ENCODE measurements at places on chromosomes 6 and 20. TPM values are rescaled to one million over a fixed set of nuclear protein-coding genes. Genes with fewer than 3 reads are reported as not detected.

Gene EPB41L2
- total RNA-seq = 49.3 TPM

Gene SCRT2
- not detected for total RNA-seq

Gene C20orf202
- not detected for total RNA-seq

Gene PROKR2
- not detected for total RNA-seq

Gene TSPO2
- not detected for total RNA-seq

Gene VSX1
- total RNA-seq = not detected

Gene RNF182
- not detected for total RNA-seq

Gene SLC22A2
- total RNA-seq = not detected

DNA sequence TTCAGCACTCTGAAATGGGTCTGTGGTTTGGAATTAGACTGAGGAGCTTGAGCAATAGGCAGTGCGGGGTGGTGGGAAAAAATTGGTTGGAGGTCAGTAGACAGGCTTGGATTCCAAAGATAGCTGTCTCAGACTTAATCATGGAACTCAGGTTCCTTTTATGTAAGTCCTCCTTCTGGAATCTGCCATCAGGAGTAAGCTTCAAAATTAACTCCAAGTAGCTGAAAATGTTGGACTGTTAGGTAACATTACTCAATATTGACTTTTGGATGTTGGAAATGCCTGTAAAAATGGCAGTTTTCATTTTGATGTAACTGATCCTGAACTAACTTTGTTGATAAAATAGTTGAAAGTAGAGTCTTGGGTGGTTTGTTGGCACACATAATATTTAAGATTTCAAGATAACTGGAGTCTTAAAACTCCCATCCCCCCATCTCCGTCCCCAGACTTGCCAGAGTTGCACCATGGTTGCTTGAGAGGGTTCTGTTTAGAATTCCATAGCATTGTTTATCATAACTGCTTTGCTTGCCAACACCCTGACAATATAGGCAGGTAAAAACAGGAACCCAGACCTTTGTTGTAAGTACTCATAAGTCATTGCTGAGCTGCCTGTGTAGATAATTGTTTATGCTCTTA is 83.0 kb downstream of the PHF20 start:
- no peak for ATAC-seq

DNA sequence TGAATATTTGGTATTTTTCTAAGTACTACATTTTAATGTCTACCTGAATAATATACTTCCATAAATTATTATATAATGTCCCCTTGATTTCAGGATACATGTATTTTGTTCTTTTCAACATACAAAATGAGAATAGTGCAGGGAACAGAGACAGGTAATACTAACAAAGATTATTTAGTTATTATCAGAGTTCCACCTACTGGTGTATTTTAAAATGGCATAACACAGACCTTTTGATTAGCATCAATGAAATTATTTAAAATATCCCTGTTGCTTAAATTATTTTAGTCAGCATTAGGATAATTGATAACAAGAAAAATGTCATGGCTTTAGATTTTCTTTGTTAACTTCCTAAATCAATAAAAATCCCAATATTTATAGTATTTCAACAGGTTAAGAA is 184.0 kb downstream of the PRDM13 start:
- no peak for ATAC-seq

GRCh38 chr6:168408504-168409136 is 32.4 kb upstream of the SMOC2 start:
- no peak for ATAC-seq

- ATAC-seq = no peak
These were observed 628.0 kb downstream of the HTR1B start for GRCh38 chr6:76835293-76835692.

- no peak for ATAC-seq
These were observed 71.3 kb downstream of the CDKAL1 start for GRCh38 chr6:20605581-20605980.

- no peak for ATAC-seq
These were observed 154.9 kb upstream of the BMP2 start for GRCh38 chr20:6612606-6612923.

- ATAC-seq = no peak
These were observed 197.1 kb upstream of the PLN start for GRCh38 chr6:118350881-118351430.

- ATAC-seq = no peak
These were observed 72.9 kb downstream of the HDGFL1 start for GRCh38 chr6:22642254-22642653.

DNA sequence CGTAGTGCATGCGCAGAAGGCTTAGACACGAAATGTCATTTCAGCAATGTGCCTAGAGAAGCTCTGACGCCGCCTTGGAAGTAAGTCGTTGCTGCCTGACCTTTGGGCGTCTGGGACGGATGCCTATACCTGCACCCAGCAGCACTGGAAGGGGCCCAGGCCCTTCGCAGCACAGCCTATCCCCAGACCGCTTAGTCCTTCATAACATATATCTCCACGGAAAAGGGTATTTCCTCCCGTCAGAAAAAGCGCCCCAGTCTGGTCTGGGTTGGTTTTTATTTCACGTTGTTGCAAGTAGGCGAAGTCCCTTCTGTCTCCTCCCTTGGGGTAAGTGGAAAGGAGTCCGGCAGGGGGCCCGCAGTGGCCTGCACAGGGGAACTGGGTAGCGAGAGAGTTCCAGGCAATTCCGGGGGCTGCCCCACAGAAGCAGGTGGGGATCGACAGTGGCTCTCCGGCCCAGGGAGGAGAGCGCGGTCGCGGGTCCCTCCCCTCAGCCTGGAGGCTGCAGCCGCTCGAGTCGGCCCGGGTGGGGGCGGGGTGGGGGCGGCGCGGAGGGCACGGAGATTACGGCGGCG is 559 bp upstream of the EYA4 start:
- ATAC-seq = no peak

DNA sequence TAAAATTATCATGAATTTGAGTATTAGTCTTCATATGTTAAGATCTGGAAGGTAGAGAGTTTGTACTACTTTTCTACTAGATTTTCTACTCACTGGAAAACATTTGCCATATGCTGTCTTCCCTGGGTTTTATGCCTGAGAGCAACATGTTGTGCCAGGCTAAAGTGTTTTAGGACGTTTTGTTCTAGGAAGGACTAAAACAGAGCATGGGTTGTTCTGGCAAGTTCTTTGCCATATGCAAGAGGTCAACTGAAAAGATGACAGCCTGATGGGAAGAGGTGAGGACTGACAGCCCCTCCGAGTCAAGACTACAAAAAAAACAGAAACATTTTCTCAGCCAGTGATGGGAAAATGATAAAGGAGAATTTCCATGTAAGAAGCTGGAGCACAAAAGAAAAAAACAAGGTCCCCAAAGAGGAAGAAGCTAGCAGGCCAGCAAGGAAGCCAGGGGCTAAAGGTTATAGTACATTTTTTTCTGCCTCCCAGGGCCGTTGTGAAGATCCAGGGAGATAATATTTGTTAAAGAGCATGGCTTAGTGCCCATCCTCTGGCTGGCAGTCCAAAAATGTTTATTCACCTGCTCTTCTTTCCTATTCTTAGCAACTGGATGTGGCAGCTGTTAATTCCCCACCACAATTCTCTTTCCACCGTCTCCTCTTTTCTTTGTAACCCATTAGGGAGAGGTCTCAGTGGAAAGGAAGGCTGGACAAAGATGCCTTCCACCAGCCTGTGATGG is 7.8 kb downstream of the SCGN start:
- ATAC-seq = no peak

DNA sequence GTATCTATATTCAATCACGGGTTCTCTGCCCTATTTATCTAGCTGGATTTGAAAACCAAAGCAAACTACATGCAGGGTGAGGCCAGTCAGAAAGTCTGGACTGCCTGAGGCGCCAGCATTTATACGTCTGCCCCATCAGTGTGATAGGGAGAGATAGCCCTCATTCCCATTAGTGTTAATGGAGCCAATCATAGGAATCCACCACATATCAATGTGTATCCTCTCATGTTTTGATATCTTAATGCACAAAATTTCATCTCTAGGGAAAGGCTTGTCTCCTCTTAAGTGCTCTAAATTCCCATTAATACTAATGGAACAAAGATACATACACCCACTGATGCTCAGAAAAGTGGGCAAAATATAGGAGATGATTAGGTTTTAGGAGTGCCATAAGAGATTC is 376.2 kb downstream of the BTBD3 start:
- no peak for ATAC-seq

DNA sequence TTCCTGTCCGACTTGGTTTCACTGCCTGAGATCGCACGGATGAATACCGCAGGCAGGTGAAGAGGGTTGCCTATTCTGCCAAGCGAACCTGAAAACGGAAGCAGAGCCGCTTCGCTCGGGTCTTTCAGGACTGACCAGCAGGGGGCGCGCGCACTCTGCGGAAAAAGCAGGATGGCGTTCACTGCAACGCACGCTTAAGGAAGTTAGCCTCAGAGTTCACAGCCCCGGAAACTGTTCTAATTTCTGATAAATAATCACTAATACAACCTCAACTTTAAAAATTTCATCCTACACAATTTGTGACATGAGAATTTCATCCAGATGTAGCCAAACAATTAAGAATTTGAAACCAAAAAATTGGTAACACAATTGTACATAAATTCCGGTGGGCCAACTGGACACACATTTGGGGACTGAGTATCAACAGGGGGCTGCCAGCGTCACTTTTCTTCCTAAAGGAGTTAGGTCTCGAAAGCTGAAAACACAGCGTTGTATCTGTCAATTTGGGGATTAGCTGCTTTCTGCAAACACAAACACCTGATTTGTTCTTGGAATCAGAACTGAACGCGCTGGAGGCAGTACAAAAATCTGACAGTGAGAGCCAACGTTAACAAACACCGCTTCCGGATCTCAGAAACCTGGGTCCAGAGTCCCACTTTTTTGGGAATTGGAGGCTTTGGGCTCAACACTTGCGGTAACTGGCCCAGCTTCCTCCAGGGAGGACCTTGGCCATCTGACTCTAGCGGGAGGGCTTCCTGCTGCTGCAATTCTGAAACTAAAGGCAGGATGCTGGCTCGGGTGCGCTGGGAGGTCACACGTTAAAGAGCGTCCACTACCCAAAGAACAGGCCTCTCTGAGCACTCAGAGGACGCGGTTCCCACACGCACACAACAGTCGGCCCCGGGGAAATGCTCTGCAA is 8.8 kb downstream of the PXDC1 start:
- peak; percentile 90 for ATAC-seq

DNA sequence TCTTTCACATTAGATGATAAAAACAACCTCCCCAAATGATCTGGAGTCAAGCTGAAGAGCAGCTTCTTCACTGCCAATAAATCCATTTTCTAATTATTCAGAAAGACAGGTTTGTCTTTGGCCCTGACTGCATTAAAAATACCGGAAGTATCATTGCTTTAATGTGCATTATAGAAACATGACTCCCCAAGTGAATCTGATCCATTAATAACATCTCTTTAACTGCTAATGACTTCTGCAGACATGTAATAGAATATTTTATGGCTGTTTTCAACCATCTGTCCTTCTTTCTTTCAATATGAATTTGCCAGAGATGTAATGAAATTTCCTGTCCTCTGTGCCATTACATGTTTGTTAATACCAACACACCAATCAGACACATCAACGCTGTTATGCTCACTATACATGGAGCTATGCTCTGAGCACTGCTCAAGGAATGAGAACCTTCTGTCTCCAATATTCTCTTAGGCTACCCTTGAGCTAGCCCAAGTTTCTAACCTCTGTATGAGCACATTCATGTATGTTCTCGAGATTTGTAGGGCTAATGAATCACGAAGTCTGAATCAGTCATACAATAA is 87.8 kb downstream of the LYRM4 start:
- no peak for ATAC-seq

Data from activated T-helper 17 cell treated with anti-CD3 and anti-CD28 coated beads, Interleukin-2, amount 50 U/mL, for 72 hours (primary cell).